ENCODE measurements at places on chromosomes 5 and 9.

GRCh38 chr9:87167161-87167560, 219.9 kb upstream of the GAS1 start:
- DNase-seq = no peak

DNA sequence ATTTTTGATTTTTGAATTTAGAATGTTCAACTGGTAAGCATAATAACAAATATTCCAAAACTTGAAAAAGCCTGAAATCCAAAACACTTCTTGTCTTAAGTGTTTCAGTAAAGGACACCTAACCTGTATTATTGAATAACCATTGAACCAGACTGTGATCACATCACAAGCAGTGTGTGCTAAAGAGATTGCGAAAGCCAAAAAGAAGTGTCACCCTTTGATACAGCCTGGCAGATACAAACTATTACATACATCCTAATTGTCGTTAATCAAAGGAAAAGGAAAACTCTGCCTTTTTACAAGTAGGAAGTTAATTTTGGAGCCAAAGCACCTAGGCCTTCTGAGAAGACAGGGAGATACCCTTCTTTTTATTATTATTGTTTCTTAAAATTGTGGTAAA, 8.4 kb upstream of the FAM120AOS start:
- no peak for DNase-seq

- DNase-seq = no peak
These were observed 65.2 kb downstream of the CRB2 start for GRCh38 chr9:123421186-123421585.

DNA sequence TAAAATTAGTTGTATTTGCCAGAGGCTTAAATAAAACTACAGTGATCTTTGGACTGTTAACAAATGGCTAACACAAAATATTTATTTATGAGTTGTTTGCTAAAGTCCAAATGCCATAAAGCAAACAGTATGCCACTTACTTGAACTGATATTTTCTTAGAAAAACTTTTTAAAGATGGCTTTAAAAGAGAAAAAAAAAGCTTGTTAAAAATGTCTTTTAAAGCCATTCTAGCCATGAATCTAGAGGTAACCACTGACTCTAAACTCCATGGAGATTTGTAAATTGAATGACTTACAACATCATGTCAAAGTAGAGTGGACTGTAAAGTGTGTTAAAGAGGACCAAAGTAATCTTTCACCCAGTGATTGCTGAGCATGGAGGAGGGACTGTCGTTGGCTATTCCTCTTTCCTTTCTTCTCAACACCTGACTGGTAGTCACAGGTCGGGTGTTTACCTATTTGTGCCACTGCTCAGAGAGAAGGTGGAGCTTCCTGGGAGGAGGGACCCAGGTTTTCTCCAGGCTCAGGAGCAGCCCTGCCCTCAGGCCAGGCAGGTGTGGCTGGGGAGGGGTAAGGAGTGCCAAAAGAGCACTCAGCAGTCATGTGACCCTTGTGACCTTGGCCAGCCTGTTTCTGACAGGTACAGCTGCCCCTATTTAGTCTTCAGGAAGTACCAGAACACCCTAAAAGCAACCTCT, 69.1 kb upstream of the TJP2 start:
- no peak for DNase-seq

DNA sequence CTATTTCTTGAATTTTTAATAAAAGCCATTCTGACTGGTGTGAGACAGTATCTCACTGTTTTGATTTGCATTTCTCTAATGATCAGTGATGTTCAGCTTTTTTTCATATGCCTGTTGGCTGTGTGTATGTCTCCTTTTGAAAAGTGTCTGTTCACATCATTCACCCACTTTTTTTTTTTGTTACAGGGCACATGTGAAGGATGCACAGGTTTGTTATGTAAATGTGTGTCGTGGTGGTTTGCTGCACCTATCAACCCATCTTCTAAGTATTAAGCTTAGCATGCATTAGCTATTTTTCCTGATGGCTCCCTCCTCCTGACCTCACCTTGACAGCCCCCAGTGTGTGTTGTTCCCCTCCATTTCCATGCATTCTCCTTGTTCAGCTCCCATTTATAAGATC, 39.3 kb upstream of the IFNE start:
- no peak for DNase-seq

DNA sequence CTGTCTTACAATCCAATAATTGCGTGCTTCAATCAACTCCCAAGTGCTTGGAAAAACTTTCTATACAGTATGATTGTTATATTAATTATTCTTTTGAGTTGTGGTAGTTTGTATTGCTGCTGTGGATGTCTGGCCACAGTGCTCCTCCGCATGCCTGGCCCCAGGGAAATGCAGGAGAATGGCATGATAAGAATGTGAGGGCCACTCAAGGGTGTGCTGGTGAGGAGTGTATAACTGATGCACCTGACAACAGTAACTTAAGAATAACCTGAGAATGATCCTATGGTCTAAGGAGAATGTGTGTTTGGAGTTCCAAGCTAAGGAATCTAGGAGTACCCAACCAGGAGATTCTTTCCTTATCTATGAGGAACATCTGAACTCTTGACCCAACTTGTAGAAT, 152.9 kb upstream of the APC start:
- DNase-seq = no peak
